Aorta (tissue), 5 donors: ENCODE measurements at places on chromosomes 12 and 14.

- DNase-seq: no peak
- H3K27ac ChIP-seq: no peak overlapping the region
- no peaks in the 10 kb centered on the region for H3K27me3 ChIP-seq
- H3K36me3 ChIP-seq: no peaks in the 10 kb centered on the region
- no peak overlapping the region for H3K4me3 ChIP-seq
These were observed 108.1 kb downstream of the ZFP36L1 start for GRCh38 chr14:68684466-68685418.

DNA sequence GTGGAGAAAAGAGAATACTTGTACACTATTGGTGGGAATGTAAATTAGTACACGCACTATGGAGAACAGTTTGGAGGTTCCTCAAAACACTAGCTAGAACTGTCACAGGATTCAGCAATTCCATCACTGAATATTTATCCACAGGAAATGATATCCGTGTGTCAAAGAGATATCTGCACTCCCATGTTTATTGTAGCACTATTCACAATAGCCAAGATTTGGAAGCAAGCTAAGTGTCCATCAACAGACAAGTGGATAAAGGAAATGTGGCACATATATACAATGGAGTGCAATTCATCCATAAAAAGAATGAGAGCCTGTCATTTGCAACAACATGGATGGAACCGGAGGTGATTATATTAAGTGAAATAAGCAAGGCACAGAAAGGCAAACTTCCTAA lies 428.5 kb downstream of the CCDC91 start:
- no peak overlapping the region for H3K4me3 ChIP-seq
- no peak for DNase-seq
- H3K27me3 ChIP-seq: no peaks in the 10 kb centered on the region
- H3K27ac ChIP-seq: no peak overlapping the region

DNA sequence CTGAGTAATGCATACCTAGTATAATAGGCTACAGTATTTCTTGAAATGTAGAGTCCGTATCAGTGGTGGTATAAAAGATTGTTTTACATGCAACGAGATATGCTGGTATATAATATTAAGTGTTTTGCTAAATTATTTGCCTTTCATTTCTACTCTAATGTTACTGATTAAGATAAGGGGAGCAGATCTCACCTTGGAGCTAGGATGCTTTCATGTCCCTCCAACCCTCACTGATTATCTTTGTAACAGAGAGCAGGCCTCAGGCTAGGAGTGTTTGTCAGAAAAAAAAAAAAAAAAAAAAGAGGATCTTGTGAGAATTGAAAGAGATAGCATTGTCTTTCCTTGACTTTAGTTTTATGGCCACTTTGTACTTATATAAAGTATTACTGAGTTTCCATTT lies 92.6 kb downstream of the PDE3A start:
- H3K27ac ChIP-seq: no peak overlapping the region
- no peaks in the 10 kb centered on the region for H3K36me3 ChIP-seq
- no peak overlapping the region for H3K4me3 ChIP-seq
- no peak for DNase-seq
- no peaks in the 10 kb centered on the region for H3K27me3 ChIP-seq

- H3K4me1 ChIP-seq: no peaks in the 10 kb centered on the region
- no peak for DNase-seq
- H3K27ac ChIP-seq: no peak overlapping the region
- H3K27me3 ChIP-seq: no peaks in the 10 kb centered on the region
- no peak overlapping the region for H3K4me3 ChIP-seq
- peaks cover 3% of the 10 kb centered on the region for H3K36me3 ChIP-seq
These were observed 1.6 kb upstream of the CDH24 start for GRCh38 chr14:23058654-23059504.

DNA sequence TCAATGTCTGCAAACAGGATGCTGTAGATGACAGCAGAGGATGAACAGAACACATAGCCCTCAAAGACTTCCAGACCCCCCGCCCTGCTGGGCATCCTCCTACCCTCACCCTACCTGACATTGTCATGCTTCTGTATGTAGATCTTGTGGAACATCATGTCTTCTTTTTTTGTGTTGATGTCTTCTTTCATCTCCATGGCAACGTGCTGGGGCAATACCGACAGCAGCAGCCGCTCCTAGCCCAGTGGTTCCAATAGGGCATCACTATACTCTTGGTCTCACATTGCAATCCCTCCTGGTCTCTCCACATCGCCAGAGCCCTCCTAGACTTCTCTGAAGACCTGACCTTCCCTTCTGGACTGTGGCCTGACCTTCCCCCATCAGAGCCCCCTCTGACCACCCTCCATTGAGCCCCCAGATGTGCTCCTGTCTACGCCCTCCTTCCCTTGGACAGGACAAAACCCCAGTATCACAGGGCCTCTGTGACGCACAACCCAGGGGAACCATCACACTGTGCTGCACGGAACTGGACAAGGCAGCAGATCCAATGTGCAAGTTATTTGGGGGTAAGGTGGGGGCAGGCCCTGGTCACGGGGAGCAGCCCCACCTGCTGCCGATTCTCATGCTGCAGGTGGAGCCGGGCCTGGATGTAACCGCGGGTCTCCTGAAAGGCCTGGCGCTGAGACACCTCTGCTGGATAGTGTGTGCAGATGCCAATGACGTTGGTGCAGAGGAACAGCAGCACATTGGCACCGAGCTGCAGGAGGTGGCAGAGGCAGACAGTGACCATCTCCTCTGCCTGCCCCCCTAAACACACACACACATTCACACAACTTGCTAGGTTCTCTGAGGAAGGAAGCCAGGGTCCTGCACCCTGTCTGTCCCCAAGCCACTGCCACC lies 11.1 kb downstream of the ADCY6 start:
- no peak overlapping the region for H3K4me3 ChIP-seq
- no peaks in the 10 kb centered on the region for H3K4me1 ChIP-seq
- H3K27me3 ChIP-seq: no peaks in the 10 kb centered on the region
- H3K36me3 ChIP-seq: peaks cover 2% of the 10 kb centered on the region
- no peak overlapping the region for H3K27ac ChIP-seq

- peaks cover 2% of the 10 kb centered on the region for H3K36me3 ChIP-seq
- H3K27ac ChIP-seq: no peak overlapping the region
- H3K4me1 ChIP-seq: peaks cover 1% of the 10 kb centered on the region
- H3K4me3 ChIP-seq: no peak overlapping the region
These were observed 394.6 kb downstream of the AEBP2 start for GRCh38 chr12:19833775-19834501.

GRCh38 chr12:7994731-7995205 lies 37.7 kb upstream of the FOXJ2 start:
- no peaks in the 10 kb centered on the region for H3K4me1 ChIP-seq
- no peak overlapping the region for H3K4me3 ChIP-seq
- H3K27me3 ChIP-seq: no peaks in the 10 kb centered on the region
- H3K27ac ChIP-seq: no peak overlapping the region
- no peak for DNase-seq
- H3K36me3 ChIP-seq: no peaks in the 10 kb centered on the region

DNA sequence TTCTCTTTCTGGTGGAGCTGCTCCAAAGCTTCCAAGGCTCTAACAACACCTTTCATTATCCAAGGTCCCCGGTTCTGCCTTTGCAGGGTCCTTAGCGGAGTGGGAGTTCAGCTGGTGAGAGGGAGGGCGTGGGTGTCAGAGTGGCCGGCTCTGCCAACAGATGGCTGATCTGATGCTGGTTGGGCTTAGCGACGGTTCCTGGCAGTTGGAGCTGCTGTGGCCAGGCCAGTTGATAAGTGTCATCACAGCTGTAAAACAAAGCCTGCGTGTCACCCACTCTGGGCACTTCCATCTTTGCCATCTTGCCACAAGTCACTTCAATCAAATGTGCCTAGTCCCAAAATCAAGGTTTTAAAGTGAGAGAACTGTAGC lies 36.3 kb downstream of the RIN3 start:
- H3K4me3 ChIP-seq: no peak overlapping the region
- H3K36me3 ChIP-seq: no peaks in the 10 kb centered on the region
- no peaks in the 10 kb centered on the region for H3K27me3 ChIP-seq
- H3K27ac ChIP-seq: peak overlapping the region; percentile 83
- peak; percentile 89 for DNase-seq
- no peaks in the 10 kb centered on the region for H3K4me1 ChIP-seq

GRCh38 chr14:56274556-56274955 lies 156.3 kb downstream of the PELI2 start:
- peak overlapping the region; percentile 41 for H3K4me3 ChIP-seq
- H3K4me1 ChIP-seq: no peaks in the 10 kb centered on the region
- H3K27ac ChIP-seq: no peak overlapping the region
- H3K27me3 ChIP-seq: no peaks in the 10 kb centered on the region
- no peaks in the 10 kb centered on the region for H3K36me3 ChIP-seq
- no peak for DNase-seq

- H3K4me3 ChIP-seq: no peak overlapping the region
- no peaks in the 10 kb centered on the region for H3K36me3 ChIP-seq
- no peaks in the 10 kb centered on the region for H3K27me3 ChIP-seq
- peak; percentile 79 for DNase-seq
These were observed 10.9 kb downstream of the TNS2 start for GRCh38 chr12:53060721-53061276.

- no peaks in the 10 kb centered on the region for H3K4me1 ChIP-seq
- no peaks in the 10 kb centered on the region for H3K36me3 ChIP-seq
- no peak for DNase-seq
- no peak overlapping the region for H3K4me3 ChIP-seq
- H3K27me3 ChIP-seq: no peaks in the 10 kb centered on the region
- H3K27ac ChIP-seq: no peak overlapping the region
These were observed 32.1 kb downstream of the PRMT8 start for GRCh38 chr12:3523058-3523457.

GRCh38 chr14:101225157-101226152 lies 321.9 kb upstream of the RTL1 start:
- no peaks in the 10 kb centered on the region for H3K4me1 ChIP-seq
- H3K27me3 ChIP-seq: no peaks in the 10 kb centered on the region
- no peak for DNase-seq
- H3K27ac ChIP-seq: no peak overlapping the region
- no peak overlapping the region for H3K4me3 ChIP-seq
- H3K36me3 ChIP-seq: no peaks in the 10 kb centered on the region

DNA sequence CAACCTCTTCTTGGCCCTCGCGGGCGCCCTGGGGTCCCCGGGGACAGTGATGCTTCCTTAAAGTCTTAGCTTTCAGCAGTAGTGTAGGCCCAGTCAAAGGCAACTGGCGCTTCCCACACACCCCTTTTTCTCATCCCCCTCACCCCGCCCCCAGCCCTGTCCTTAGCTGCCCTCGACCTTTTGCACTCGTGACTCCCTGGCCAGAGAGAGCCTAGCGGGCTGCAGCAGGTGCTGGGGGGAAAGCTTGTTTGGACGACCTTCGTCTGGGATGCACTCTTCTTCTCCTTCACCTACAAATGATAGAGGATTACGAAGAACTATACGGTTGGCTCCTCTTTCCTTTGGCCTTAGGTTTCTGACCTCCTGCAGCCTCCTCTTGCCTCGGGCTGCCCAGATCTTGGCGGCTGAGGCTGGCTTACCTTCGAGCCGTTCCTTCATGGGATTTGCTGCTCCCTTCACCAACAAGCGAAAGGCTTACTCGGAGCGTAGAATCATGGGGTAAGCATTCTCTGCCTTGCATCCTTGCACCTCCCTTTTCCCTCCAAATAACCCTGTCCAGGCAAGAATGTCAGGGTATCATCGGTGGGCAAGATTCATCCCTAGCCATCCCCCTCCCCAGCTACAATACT lies 815 bp downstream of the COQ10A start:
- peaks cover 1% of the 10 kb centered on the region for H3K36me3 ChIP-seq
- no peaks in the 10 kb centered on the region for H3K27me3 ChIP-seq
- H3K27ac ChIP-seq: no peak overlapping the region
- H3K4me3 ChIP-seq: peak overlapping the region; percentile 46
- H3K4me1 ChIP-seq: no peaks in the 10 kb centered on the region

DNA sequence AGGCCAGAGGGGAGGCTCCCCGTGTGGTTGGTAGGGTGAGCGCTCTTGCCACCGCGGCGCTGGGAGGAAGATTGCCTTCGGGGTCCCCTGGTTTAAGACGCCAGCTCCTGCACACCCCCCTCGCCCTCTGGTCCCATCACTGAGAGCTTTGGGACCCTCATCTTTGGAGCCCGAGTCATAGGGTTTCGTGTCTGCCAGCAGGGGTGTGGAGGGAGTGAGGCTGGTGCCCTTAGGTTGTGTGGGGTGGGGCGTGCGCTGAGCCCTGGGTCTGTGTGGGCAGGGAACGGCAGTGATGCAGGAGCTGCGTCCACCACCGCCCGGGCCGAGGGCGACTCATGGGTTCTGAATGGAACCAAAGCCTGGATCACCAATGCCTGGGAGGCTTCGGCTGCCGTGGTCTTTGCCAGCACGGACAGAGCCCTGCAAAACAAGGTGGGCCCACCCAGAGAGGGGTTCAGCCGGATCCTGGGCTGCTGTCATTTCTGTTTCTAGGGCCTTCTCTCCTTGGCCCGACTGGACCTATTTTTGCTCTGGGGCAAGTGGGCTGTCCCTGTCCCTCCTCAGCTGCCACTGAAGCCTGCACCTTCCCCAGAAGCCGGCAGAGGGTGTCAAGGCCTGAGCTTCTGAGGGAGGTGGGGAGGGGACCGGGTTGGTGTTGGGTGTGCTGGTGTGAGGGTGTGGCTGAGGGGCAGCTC lies 12.1 kb downstream of the ACADS start:
- H3K27ac ChIP-seq: no peak overlapping the region
- H3K4me3 ChIP-seq: no peak overlapping the region
- no peaks in the 10 kb centered on the region for H3K36me3 ChIP-seq
- peak; percentile 76 for DNase-seq
- no peaks in the 10 kb centered on the region for H3K4me1 ChIP-seq
- no peaks in the 10 kb centered on the region for H3K27me3 ChIP-seq

DNA sequence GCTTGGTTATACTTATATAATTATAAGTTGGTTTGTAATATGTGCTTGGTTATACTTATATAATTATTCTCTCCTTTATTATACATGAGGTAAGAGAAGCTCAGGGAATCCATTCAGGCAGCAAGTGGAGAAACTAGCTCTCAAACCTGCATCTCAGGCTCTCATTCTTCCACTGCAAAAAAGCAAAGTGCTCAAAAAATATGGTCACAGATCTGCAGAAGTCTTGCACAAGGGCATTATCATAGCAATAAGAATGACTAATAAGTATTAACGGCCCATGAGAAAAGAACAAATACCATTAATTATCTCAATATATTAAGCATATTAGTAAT lies 476 bp upstream of the TRAFD1 start:
- no peak overlapping the region for H3K27ac ChIP-seq
- no peak overlapping the region for H3K4me3 ChIP-seq
- no peak for DNase-seq
- H3K4me1 ChIP-seq: no peaks in the 10 kb centered on the region
- H3K27me3 ChIP-seq: no peaks in the 10 kb centered on the region

DNA sequence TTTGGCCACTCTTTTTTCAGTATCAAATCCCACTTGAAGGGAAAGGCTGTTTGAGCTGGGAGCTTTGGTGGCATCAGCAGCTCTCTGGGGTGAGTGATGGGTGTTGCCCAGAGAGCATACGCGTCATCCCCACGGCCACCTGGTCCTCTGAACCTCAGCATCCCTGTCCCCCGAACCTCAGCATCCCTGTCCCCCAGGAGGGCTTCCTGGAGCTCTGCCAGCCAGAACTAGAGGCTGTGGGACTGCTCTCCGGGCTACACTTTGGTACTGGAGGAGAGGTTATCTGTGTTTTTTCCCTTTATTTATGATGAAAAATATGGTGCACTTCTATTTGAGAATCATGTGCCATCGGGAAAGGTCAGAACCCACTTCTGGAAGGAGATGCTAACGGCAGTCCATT lies 131.5 kb upstream of the RTL1 start:
- no peaks in the 10 kb centered on the region for H3K27me3 ChIP-seq
- H3K4me1 ChIP-seq: no peaks in the 10 kb centered on the region
- DNase-seq: peak; percentile 52
